NCI-H1417 treated with DMSO at 0.1 percent for 48 hours (cell line): ENCODE measurements at places on chromosomes 3 and 15.

DNA sequence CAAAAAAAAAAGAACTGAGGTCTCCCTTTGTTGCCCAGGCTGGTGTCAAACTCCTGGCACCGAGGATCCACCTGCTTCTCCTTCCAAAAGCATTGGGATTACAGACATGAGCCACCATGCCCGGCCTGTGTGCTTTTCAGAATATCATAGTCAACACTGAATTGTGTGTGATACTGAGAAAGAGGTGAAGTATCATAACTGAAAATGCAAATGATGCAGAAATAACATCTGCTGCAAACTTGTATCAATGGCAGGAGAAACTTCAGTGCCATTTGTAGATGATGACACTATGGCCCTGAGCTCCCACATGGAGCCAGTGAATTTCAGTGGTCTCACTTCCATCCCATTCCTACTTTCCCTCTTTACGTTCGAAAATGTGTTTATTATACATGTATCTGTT lies 21.9 kb downstream of the IL12A start:
- no peak for DNase-seq

DNA sequence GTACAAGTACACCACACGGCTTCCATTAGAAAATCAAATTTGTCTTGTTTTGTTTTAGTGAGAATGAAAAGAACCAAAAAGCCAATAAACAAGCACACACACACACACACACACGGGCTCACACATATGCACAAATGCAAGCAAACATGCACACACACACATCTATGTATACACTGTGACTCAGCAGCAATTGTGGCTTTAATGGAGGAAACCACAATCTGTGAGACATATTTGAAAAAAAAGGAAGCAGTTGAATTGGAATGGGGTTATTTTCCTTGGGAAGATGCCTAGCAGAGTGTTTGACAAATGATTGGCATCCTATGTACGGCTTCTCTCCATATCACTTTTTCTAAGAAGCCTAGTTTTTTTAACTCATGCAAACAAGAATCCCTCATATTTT lies 201.1 kb upstream of the ARRDC4 start:
- DNase-seq: no peak

- no peak for DNase-seq
Observed at GRCh38 chr3:37492977-37493471, 318.6 kb upstream of the LRRFIP2 start.

GRCh38 chr3:196287090-196287439 lies 461 bp downstream of the PCYT1A start:
- no peak for DNase-seq

DNA sequence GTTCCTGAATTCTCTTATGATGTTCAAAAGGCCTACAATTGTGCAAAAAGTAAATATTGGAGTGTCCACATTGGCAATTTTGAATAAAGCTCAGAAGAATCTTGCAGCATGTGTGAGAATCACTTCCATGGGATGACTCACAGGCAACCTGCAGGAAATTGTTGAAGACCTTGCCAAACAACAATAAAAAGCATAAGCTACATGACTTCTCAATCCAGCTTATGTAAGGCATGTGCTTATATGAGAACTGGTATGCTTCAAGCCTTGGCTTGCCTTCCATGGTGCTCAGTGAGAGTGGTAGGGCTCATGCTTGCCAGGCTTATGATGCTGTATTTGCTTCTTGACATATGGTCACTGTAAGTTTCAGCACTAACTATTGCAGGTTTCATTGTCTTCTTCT lies 18.4 kb upstream of the BCHE start:
- DNase-seq: no peak

DNA sequence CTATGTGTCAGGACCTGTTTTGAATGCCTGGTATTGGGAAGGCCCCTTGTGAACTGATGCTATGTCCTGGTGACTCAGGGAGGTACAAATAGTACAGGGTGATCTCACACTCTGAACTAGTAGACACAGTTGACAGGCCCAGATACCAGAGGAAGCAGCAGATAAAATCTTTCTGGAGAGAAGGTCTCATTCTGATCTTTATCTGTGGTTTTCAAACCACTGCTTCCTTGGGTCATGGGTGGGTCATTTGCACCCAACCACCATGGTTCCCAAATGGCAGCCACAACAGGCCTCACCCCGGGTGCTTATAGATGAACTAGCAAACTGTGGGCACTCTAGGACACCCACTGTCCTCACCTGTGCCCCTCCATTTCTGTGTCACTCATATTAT lies 43.4 kb downstream of the PXYLP1 start:
- no peak for DNase-seq

DNA sequence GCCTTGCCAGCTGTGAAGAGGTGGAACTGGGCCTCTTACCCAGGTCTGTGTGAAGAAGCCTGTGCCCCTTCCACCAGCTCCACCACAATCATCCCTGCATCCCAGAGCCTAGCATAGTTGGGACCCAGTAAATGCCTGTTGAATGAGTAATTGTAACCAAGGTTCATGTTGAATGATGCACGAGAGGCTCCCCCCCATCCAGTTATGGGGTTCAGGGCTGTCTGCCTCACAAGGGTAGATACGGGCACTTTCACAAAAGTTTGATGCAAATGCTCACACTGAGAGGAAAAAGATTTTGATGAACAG lies 29.5 kb upstream of the TSEN2 start:
- DNase-seq: no peak

DNA sequence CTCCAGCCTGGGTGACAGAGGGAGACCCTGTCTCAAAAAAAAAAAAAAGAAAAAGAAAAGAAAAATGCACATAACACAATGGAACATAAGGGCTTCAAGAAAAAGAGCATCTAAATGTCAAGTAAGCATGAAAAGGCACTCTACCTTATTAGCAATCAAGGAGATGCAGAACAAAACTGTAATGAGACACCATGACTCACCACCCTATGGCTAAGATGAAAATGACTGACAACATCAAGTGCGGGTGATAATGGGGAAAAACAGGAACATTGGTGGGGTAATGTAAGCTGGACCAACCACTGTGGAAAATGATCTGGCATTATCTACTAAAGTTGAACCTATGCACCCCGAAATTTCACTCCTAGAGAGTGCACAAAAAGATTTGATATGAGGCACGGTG lies 19.6 kb upstream of the NSMCE3 start:
- DNase-seq: no peak

- no peak for DNase-seq
Observed at GRCh38 chr3:127857333-127857732, 35.0 kb upstream of the MGLL start.

- DNase-seq: no peak
Observed at GRCh38 chr15:39508536-39508935, 72.3 kb upstream of the THBS1 start.

DNA sequence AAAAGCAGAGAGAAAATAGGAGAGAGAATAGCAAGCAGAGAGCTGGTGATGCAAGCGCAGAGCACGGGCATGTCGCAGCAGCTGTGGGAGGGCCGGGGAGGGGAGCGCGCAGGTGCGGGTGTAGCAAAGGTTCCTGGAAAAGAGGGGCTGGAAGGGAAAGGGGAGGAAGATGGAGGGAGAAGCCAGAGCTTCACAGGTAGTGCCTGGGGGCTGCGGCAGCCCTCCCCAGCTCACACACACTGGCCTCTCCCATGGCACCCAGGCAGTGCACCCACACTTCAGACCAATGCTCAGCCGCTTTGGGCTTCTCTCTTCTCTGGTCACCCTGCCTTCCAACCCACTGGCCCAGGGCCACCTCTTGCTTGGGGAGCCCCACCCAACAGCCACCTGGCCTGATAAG lies 72.1 kb downstream of the ADAMTS7 start:
- DNase-seq: no peak

GRCh38 chr3:138197058-138197457 lies 10.0 kb downstream of the ARMC8 start:
- no peak for DNase-seq

- no peak for DNase-seq
Observed at GRCh38 chr3:169954142-169954756, 12.4 kb upstream of the SEC62 start.

- DNase-seq: no peak
Observed at GRCh38 chr3:165130708-165131107, 52.4 kb upstream of the SI start.

DNA sequence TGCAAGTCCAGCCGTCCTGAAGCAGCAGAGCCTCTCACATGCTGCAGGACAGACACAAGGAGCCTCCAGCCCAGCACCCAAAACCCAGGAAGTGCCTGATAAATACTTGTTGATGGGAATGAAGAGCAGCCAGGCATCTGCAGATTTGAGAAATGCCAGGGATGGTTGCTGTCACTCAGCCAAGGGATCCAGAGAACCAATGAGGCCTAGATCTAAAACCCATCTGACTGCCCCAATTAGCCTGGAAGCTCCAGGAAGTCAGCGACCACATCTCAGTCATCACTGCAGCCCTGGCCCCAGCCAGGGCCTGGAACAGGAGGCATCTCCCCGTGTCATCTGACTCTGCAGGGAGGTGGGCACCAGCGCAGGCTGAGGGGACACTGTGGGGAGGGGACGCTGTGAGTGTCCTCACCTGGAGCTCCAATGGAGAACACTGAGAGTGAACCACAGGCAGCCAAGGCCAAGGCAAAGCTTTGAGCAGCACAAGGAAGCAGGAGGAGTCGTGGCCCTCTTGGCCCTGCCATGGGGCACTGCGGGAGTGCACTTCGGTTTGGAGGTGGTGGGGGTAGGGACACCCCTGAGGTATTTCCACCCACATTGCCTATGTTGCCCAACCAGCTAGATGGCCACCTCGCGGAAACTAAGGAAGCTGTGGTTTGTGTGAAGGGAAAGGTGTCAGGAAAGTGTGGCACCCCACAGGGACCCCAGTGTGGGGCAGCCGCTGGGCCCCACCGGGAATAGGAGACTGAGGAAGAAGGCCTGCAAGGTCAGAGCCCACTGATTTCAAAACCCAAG lies 229.5 kb downstream of the VPS13C start:
- no peak for DNase-seq

GRCh38 chr3:186099178-186099577 lies 9.7 kb downstream of the ETV5 start:
- DNase-seq: no peak

DNA sequence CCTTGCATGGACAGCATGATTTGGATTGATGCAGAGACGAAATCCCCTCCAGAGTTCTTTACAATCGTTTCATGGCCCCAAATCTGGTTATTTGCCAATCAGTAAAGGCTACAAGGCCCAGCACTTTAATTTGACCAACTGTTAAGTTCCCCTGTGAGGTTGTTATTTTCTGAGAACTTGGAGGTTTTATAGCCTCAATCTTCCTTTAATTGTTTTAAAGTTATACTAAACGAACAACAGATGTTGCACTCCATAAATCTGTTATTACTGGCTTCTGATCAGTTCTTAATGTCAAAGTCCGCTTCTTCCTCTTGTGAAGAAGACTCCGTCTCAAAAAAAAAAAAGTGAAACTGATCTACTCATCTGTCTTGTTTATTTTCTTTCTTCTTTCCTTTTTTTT lies 30.8 kb downstream of the LARP6 start:
- no peak for DNase-seq

GRCh38 chr15:56817321-56818080 lies 84.2 kb upstream of the ZNF280D start:
- DNase-seq: no peak

- no peak for DNase-seq
Observed at GRCh38 chr3:195200010-195200822, 70.7 kb downstream of the XXYLT1 start.

GRCh38 chr3:29697989-29698388 lies 417.1 kb downstream of the RBMS3 start:
- DNase-seq: no peak

GRCh38 chr15:81189583-81190283 lies 6.9 kb upstream of the IL16 start:
- no peak for DNase-seq

- no peak for DNase-seq
Observed at GRCh38 chr15:36691579-36692357, 112.3 kb downstream of the CDIN1 start.

GRCh38 chr15:74262625-74263024 lies 26.5 kb downstream of the CCDC33 start:
- no peak for DNase-seq

DNA sequence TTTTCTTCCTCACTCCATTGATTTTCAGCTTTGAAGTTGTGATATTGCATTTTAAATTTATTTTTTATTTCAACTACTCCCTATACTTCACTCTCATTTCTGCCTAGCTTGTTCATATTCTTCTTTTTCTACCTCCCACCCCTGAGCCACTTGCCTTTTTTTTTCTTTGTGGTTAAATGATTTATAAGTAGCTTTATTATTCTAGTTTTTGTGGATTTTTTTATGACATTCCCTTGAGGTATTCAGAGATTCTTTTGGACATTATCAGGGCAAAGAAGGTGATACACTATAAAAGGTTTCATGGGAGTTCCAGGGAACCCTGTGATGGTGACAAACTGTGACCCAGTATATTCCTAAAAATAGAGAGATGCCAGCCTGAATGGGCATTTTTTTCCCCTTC lies 3.3 kb downstream of the C15orf61 start:
- no peak for DNase-seq

DNA sequence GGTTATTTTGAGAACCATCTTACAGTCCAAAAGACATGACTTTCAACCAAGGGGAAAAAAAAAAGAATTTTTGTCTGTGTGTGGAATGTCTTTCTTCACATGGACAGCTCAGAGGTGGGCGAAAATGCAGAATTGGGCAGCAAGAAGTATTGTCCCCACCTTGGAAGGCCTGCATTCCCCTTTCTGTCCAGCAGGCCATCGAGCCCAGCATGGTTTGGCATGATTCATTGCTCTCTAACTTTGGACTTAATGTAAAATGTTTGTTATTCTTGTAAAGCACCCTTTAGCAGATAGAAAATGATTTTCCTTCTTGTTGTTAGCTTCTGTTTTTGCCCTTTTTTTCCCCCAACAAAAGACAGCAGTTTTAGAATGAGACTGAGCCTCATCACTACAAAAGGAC lies 12.4 kb downstream of the MYO1E start:
- no peak for DNase-seq

- no peak for DNase-seq
Observed at GRCh38 chr3:101091489-101091888, 98.3 kb upstream of the ABI3BP start.

DNA sequence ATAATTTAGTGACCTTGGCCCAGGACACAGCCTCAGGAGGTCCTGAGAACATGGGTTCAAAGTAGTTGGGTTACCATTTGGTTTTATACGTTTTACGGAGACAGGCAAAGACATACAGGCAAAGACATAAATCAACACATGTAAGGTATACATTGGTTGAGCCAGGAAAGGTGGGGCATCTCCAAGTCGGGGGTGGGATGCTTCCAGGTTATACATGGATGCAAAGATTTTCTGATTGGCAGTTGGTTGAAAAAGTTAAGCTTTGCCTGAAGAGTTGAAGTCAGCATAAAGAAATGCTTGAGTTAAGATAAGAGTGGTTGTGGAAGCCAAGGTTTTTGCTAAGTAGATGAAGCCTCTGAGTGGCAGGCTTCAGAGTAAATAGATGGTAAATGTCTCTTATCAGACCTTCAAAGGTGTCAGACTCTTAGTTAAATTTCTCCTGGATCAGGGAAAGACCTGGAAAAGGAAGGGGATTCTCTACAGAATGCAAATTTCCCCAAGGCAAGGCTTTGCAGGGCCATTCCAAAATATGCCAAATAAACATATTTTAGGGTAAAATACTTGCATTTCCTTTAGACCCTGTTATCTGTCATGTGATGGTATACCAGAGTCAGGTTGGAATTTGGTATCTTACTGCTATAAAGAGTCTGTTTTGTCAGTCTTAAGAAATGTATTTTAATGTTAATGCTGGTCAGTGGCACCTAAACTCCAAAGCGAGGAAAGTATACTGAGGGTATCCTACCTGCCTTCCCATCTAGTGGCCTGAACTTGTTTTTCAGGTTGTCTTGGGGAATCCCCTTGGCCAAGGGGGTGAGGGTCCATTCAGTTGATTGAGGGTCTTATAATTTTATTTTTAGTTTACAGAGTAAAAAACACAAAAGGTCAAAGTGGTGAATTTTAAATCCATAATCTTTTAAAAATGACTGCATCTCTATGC lies 8.2 kb upstream of the PDHB start:
- no peak for DNase-seq

GRCh38 chr3:139764069-139764905 lies 86.5 kb upstream of the NMNAT3 start:
- no peak for DNase-seq
